ENCODE measurements at places on chromosomes 3 and 15. TPM values are rescaled to one million over a fixed set of nuclear protein-coding genes. Genes with fewer than 3 reads are reported as not detected.

Gene PCNP
- total RNA-seq: 149 TPM

GRCh38 chr15:39479911-39480310, 101.0 kb upstream of the THBS1 start:
- no peak overlapping the region for H3K4me3 ChIP-seq
- no peaks in the 10 kb centered on the region for H3K36me3 ChIP-seq
- no peaks in the 10 kb centered on the region for H3K4me1 ChIP-seq
- H3K27me3 ChIP-seq: no peaks in the 10 kb centered on the region
- no peak overlapping the region for H3K27ac ChIP-seq
- DNase-seq: no peak

DNA sequence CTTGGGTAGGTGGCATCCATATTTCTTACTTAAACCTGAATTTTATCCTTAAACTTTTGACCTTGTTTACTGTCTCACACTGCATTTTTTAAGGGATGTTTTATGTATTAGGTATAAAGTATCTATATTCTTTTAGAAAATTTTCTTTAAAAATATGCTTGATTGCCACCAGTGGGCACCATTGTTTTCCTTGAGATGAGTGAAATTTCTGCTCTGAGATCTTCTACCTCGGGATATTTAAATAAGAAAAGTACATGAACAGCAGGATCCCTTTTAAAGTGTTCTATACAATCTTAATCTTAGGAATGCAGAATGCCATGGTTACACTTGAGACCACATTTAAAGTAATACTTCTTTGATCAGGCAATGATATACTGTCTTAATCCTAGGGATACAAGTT, 108.7 kb downstream of the SLMAP start:
- DNase-seq: no peak
- no peak overlapping the region for H3K4me3 ChIP-seq
- no peaks in the 10 kb centered on the region for H3K4me1 ChIP-seq
- H3K27ac ChIP-seq: no peak overlapping the region
- no peaks in the 10 kb centered on the region for H3K27me3 ChIP-seq
- H3K36me3 ChIP-seq: peaks cover 55% of the 10 kb centered on the region

- no peaks in the 10 kb centered on the region for H3K4me1 ChIP-seq
- no peak overlapping the region for H3K4me3 ChIP-seq
- H3K36me3 ChIP-seq: no peaks in the 10 kb centered on the region
- no peak for DNase-seq
- H3K27me3 ChIP-seq: no peaks in the 10 kb centered on the region
- H3K27ac ChIP-seq: no peak overlapping the region
Measured at GRCh38 chr3:1962396-1963088, 136.1 kb upstream of the CNTN4 start.

DNA sequence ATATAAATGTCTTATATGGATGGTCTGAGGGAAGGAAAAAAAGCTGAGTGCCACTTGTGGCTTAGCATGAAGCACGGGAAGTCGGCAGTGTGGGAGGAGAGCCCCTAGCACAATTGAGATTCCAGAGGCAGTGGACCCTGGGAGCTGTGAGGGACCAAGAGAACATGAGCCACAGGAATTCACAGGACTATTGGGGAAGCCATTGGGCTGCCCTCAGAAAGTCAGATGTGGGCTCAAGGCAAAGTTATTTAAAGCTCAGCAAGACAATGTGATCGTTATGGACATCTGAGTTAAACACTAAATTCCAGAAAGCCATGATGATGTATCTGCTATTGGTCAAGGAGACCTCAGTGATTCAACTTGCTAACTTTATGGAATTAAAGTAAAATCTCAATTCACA, 380.8 kb upstream of the IL12A start:
- no peaks in the 10 kb centered on the region for H3K4me1 ChIP-seq
- no peak overlapping the region for H3K27ac ChIP-seq
- peaks cover 2% of the 10 kb centered on the region for H3K27me3 ChIP-seq

- H3K36me3 ChIP-seq: no peaks in the 10 kb centered on the region
- no peaks in the 10 kb centered on the region for H3K27me3 ChIP-seq
- no peak for DNase-seq
- no peaks in the 10 kb centered on the region for H3K4me1 ChIP-seq
- H3K4me3 ChIP-seq: no peak overlapping the region
- H3K27ac ChIP-seq: no peak overlapping the region
Measured at GRCh38 chr3:6113338-6113737, 747.6 kb upstream of the GRM7 start.

Gene GOLGA6D
- not detected for total RNA-seq

Gene WDR93
- total RNA-seq: 0.16 TPM

- H3K27ac ChIP-seq: no peak overlapping the region
- no peak overlapping the region for H3K4me3 ChIP-seq
- peaks cover 1% of the 10 kb centered on the region for H3K27me3 ChIP-seq
- no peak for DNase-seq
Measured at GRCh38 chr3:159928666-159929065, 60.0 kb upstream of the IL12A start.

Gene CERS3
- 0.49 TPM for total RNA-seq

Gene PCSK6
- 1.1 TPM for total RNA-seq

Gene HRG
- not detected for total RNA-seq

DNA sequence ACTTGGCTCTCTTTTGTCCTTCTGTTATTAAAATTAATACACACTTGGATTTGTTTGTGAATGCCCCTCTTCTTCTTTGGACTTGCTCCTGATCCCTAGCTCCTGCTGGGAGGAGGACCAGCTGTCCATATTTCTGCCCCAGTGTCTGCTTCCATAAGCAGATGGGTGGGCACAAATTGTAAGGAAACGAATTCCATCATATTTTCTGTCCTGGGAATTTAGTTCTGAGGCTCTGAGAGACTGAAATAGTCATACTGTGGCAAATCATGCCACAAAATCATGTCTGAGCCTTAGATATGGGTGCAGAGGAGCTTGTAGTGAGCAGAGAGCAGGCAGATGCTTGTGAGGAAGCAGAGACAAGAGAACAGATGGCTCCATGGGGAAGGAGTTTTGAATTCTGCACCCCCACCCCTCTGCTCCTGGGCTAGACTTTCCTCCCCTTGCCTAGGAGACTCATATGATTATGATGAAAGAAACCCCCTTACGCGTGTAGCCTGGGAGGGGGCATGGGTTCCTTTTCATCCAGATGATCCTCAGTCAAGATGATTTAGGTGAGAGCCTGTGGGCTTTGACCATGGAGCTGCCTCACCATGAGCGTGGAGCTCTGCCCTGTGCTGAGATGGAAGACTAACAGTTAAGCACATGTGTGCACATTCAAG, 50.6 kb downstream of the SV2B start:
- H3K27me3 ChIP-seq: peaks cover 35% of the 10 kb centered on the region
- DNase-seq: no peak

DNA sequence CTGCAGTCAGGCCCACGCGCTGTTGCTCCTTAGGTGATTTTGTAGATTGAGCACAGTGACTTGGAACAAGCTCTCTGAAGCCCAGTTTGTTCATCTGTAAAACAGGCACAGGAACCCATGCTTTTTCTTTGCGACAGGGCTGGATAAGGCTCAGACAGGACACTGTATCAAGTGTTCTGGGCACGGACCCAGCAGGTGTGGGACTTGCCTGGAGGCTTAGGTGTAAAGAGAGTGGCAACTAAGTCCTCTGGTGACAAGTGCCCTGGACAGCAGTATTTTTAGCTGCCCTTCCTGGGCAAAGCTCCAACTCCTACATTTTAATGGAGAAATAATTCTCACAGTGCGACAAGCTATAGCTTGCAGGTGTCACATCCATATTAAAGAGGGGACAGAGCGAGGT, 32.2 kb downstream of the CD276 start:
- peaks cover 12% of the 10 kb centered on the region for H3K27me3 ChIP-seq
- no peak overlapping the region for H3K4me3 ChIP-seq
- DNase-seq: no peak
- H3K36me3 ChIP-seq: no peaks in the 10 kb centered on the region
- H3K4me1 ChIP-seq: no peaks in the 10 kb centered on the region

- peaks cover 5% of the 10 kb centered on the region for H3K4me1 ChIP-seq
- H3K27ac ChIP-seq: no peak overlapping the region
- no peak for DNase-seq
- H3K36me3 ChIP-seq: peaks cover 51% of the 10 kb centered on the region
- H3K27me3 ChIP-seq: no peaks in the 10 kb centered on the region
- no peak overlapping the region for H3K4me3 ChIP-seq
Measured at GRCh38 chr3:188869628-188870027, 302.1 kb upstream of the TPRG1 start.
